ENCODE measurements at places on chromosomes 1 and 21.

DNA sequence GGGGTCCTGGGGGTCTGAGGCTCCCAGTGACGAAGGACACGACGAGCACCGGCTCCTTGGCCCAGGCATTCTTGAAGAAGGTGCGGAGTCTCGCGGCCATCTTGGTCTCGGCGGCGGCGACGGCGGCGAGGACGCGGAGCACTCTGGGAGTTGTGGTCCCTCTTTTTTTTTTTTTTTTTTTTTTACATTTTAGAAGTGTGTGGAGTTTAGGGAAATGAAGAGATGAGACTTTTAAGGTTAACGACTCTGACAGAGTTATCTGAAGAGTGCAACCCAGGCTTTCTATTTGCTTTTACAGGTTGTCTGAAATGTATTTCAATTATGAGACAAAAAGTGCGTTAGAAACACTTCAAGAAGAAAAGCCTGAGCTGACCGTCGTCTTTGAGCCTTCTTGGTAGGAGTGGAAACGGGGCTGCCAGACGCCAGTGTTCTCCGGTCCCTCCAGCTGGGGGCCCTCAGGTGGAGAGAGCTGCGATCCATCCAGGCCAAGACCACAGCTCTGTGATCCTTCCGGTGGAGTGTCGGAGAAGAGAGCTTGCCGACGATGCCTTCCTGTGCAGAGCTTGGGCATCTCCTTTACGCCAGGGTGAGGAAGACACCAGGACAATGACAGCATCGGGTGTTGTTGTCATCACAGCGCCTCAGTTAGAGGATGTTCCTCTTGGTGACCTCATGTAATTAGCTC lies 9.7 kb downstream of the OR2B11 start:
- DNase-seq = peak; percentile 51

GRCh38 chr21:41616031-41616591 lies 108.2 kb upstream of the TMPRSS2 start:
- DNase-seq = peak; percentile 93

- peak; percentile 55 for DNase-seq
Observed at GRCh38 chr1:22452481-22452957, 868 bp downstream of the ZBTB40 start.

- DNase-seq = no peak
Observed at GRCh38 chr1:2152954-2153353, 41.6 kb downstream of the FAAP20 start.

DNA sequence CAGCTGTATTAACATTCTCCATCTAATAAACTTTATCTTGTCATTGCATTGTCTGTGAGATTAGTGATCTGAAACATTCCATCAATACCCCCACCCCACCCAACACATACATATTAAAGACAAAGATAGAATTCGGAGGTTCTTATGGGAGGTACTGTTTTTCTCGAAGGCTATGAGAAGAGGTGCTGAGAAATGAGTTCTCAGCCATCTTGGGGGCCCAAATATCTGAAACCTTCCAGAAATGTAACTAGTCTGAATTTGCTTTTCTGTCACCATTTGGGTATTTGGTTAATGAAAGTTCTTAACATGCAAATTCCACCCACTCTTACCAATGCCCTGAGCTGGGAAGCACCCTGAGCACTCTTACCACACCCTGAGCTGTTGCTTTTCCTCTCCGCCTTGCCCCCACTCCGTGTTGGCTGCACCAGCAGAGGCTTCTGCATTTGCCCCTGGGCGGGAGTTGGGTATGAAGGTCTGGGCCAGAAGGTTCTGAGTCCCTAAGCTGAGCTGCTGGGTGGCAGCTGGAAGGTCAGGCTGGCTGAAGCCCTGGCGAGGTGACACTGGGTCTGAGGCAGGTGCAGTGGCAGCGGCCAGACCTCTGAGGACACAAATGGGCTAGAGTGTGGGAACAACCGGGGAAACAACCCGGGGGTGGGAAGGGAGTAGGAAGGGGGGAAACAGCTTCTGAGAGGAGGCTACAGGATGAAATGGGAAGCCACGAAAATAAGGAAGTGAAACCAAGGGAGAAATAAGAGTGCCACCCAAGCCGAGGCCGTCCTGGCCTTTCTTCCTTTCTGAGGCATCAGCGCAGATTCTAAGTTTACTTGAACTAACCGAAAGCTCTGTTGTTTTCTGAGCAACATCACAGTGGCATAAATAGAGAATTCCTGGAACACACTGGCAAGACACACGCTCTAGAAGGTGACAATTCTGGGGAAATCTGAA lies 26.3 kb upstream of the IER5 start:
- DNase-seq = no peak

DNA sequence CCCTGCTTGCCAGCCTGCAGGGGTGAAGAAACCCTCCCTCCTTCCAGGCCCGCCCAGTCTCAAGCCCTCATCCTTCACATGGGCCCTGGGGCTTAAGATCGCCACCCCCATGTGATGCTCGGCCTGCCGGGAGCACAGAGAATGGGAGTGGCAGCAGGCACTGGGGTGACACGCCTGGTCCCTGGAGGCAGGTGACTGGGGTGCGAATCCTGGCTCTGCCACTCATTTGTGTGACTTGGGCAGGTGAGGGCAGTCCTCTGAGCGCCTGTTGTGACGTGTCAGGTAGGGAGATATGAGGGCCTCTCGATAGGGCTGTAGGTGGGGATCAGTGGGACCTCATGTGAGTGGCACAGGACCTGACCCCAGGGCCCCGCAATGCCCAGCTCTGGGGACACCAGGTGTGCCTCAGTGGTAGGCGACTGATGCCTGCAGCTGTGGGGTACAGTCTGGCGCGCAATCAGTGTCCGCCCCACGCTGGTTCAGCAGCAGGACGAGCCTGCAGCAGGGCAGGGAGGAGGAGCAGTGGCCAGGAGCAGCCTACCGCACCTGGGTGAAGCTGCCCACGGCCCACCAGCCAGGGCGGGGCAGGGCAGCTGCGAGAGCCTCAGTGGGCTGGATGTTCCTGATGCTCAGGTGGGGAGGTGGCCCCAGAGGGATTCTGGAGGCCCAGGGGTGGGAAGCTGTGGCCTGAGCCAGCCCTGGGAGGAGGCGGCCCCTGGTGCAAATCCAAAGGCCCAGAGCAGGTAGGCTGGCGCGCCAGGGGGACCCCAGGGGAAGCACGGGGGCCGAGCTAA lies 6.2 kb downstream of the SH2D5 start:
- DNase-seq = no peak

DNA sequence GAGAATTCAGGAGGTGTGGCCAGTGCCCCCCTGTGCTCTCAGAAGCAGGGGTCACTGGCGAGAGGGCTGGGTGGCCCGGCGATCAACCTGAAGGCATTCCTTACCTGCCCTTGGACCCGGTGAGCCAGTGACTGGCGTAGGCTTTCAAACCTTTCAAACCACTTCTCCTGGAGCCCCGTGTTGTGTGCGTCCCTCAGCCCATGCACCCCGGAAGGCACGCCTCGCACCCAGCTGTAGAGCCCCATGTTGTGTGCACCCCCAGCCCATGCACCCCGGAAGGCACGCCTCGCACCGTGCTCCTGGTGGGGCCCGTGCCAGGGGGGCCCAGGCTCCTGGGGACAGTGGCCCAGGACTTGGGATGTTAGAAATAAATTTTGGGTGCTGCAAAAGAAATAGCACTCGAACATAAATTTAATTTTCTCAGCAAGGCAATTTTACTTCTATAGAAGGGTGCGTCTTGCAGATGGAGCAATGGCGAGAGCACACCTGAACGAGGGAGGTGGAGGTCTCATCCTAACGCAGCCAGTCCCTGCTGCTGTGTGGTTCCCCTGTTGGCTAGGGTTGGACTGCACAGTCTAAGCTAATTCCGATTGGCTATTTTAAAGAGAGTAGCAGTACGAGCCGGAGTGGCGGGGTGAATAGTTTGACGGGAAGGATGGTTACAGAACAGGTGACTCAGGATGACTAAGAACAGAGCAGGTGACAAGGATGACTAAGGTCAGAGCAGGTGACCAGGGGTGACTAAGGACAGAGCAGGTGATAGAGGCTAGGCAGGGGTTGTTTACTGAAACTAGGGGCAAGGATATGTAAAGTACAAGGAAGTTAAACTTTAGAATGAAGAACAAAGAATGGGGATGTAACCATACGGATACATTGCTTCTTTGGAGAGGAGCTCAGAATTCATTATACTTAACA lies 47.4 kb downstream of the PRKCZ start:
- DNase-seq = no peak

DNA sequence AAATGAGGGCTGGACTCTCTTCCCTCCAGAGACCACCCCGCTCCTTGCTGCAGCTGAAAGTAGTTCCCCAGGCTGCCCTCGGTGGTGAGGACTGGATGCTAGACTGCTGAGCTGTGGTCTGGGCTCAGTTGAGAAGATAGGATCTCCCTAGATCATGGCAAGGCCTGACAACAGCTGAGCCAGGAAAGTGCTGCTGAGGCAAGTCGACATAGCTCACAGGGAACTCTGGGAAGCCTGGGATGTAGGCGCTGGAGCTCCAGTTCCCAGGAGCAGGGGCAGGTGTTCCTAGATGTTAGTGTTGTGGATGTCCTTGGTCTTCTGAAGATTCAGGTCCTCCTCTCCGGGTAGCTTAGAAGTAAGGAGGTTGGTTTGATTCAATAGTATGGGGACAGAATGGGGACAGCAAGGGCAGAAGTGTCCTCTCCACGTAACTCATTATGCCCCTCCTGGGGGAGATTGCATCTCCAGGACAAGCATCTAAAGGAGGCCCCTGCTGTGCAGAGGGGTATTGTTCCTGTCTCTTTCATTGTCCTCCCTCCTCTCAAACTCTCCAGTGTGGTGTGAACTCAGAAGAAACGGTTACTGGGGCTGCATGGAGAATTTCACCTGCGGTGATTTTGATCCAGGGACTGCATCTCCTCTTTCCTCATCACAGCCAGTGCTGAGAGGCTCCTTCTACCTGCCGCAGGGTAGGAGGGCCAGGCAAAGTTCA lies 3.7 kb downstream of the CYB561D1 start:
- DNase-seq = no peak

GRCh38 chr1:152168535-152168868 lies 9.5 kb upstream of the RPTN start:
- DNase-seq = peak; percentile 80

GRCh38 chr1:200731654-200732332 lies 6.9 kb upstream of the CAMSAP2 start:
- no peak for DNase-seq

DNA sequence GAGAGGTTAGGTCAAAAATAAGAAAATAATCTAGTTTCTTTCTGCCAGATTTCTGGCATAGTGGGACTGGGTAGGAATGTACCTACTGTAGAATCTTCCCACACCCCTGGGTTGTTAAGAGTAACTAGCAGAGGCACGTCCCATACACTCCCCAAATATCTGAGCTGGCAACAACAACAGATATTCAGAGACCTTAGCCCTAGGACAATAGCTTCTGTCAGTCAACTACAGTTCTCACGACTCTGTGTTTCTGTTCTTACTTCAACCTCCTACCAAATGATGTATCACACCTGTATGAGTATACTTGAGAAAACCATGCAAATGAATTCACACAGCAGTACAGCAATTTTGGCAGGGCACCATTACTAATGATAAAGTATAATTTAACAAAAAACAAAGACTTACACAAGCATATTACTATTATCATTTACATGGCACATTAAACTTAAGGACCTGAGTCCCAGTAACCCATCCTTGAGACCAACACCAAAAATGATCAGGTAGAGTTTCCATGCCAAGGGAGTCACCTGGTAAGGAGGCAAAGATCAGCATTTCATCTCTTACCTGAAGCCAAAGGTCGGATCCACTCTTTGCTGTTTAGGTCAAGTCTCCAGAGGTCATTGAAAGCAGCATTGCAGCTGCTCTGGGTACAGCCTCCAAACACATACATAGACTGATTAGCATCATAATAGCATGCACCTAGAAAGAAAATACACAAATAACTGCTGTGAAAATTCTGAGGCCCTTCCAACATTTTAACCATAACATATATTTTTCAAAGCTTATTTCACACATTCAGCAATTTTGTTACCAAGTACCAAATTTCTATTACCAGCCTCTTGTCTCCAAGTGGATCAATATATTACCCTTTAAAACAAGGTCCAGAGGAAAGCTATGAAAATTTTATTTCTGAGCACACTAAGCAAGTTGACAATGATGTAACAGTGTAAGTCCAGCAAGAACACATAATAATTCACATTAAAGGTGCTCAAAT lies 57.5 kb upstream of the CPLANE2 start:
- no peak for DNase-seq

GRCh38 chr1:212914789-212915188 lies 35.6 kb upstream of the VASH2 start:
- DNase-seq = no peak

GRCh38 chr1:218499011-218499691 lies 154.0 kb downstream of the TGFB2 start:
- DNase-seq = peak; percentile 73

GRCh38 chr1:179935909-179936496 lies 18.6 kb upstream of the CEP350 start:
- no peak for DNase-seq

GRCh38 chr1:161342177-161342576 lies 25.5 kb downstream of the CFAP126 start:
- no peak for DNase-seq

DNA sequence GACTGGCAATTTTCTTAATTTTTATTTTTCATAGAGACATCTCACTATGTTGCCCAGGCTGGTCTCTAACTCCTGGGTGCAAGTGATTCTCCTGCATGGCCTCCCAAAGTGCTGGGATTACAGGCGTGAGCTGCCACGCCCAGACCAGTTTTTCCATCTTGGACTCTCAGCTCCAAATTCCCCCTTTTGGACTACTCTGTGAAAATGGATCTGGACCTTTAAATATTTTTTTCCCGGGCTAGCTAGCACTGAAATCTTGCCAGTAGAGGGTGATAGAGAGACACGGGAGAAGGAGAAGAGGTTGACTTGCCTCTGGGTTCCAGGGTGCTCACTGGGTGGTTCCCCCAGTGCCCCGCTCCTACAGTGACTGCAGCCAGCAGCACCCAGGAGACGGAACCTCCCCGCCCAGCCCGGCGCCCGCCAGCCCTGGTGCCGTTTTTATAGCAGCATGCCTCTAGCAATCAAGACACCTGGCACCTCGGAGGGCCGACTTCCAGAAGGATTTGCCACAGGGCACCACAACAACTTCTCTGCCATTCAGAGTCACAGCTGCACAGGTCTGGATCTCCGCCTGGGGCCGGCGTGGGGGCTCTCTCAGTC lies 34.7 kb upstream of the SCCPDH start:
- DNase-seq = peak; percentile 75

- DNase-seq = peak; percentile 71
Observed at GRCh38 chr1:94130851-94131595, 10.1 kb upstream of the ABCA4 start.

GRCh38 chr1:168613691-168614231 lies 37.4 kb downstream of the XCL1 start:
- DNase-seq = peak; percentile 68

DNA sequence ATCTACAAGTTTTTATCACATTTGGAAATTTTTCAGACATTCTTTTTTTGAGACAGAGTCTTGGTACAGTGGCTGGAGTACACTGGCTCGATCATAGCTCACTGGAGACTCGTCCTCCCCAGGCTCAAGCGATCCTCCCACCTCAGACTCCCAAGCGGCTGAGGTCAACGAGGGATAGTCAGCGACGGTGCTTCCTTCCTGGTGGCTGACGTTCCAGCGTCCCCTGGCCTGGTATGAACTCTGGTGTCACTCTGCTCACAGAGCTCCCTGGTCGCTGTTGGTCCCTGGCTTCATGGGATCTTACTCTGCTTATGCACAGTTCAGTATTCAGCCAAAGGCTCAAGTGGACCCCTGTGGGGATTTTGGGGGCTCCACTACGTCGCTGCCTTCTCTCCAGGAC lies 3.5 kb upstream of the ARHGEF16 start:
- no peak for DNase-seq

- peak; percentile 38 for DNase-seq
Observed at GRCh38 chr1:46394108-46394871, at the start of gene FAAH. Gene FAAH (plus strand): TSS chr1:46394317. CDS start chr1:46394349, 32 bp downstream.

Measured in fibroblast of mammary gland (primary cell).